ENCODE measurements at places on chromosomes 5 and 9.

- DNase-seq, result no peak
Observed at GRCh38 chr9:113296796-113297558, 6.2 kb downstream of the RNF183 start.

- no peak for DNase-seq
Observed at GRCh38 chr9:15136646-15137045, 170.4 kb downstream of the TTC39B start.

DNA sequence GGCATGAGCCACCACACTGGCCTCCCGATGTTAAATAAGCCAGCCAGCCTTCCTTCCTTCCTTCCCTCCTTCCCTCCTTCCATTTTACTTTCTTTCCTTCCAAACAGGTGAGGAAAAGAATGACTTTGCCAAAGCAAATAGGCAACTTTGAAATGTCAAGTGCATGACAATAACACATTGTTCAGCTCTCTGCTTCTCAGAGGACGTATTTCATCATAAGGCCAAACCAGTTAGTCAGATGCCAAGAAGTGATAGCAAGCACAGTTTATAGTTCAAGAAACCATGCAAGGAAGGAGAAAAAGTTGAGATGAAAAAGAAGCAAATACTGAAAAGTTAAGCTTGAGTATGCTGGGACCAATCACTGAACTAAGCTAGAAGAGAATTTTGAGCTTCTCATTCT lies 29.5 kb downstream of the POU4F3 start:
- DNase-seq, result no peak

- no peak for DNase-seq
Observed at GRCh38 chr5:54049144-54049543, 261.2 kb downstream of the ARL15 start.

GRCh38 chr9:69577123-69577522 lies 95.0 kb downstream of the APBA1 start:
- no peak for DNase-seq

DNA sequence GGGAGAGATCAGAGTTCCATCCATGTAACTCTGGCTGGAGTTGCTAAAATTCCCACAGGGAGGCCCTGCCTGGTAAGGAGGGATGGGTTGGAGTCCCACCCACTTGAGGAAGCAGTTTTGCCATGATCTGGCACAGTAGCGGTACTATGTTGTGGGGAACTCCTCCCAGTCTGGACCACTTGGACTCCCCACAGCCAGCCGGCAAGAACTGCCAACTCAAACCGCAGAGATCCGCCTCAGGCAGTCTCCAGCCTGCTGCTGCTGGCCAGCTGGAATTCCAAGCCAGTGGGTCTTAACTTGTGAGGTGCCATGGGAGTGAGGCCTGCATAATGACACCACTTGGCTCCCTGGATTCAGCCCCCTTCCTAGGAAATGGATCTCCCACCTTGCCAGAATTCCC lies 151.9 kb downstream of the NDUFS4 start:
- no peak for DNase-seq

- no peak for DNase-seq
Observed at GRCh38 chr5:127838661-127839060, 135.5 kb downstream of the CCDC192 start.

- DNase-seq, result no peak
Observed at GRCh38 chr9:83484990-83485389, 53.2 kb downstream of the FRMD3 start.

GRCh38 chr9:135068776-135069415 lies 18.6 kb upstream of the OLFM1 start:
- no peak for DNase-seq

- no peak for DNase-seq
Observed at GRCh38 chr9:133170716-133171115, 7.0 kb upstream of the GBGT1 start.

DNA sequence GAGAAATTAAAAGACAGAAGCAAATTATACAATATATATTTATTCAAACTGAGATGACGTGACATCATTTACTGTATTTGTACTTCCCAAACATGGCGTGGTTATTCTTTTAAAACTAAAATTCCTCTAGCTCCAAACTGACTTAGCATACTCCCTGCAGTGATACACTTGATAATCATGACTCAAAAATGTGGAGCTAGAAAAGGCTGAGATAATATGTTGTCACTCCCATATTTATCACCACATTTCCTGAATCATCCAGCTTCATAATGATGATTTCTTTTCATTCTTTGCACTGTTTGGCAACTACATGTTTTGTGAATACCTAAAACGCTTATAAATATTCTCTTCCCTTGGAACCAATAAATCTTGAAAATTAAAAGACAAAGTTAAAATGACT lies 341.0 kb downstream of the EBF1 start:
- no peak for DNase-seq

DNA sequence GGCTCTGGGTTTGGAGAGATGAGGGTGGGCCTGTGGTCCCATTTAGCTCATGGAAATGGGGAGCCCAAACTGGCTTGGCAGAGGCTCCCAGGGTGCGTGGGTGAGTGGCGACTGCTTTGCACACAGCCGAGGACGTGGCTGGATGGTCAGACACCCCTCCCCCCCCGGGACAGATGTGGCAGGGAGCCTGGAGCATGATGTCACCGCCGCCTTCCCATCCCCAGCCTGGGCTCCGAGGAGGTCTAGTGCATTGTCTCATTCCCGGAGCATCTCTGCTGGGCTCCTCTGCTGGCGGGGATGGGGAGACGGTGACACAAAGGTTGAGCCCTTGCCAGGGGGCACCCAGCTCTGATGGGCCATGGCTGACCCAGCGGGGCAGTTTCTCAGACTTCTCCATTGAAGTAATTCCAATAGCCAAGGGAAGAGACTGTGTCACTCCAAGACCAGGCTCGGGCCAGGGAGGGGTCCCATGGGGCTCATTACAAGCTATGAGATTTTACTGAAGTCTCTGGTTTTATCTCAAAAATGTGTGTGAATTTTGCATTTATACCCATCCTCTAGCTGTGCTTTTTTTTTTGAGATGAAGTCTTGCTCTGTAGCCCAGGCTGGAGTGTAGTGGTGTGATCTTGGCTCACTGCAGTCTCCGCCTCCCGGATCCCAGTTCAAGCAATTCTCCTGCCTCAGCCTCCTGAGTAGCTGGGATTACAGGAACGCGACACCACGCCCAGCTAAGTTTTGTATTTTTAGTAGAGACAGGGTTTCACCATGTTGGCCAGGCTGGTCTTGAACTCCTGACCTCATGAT lies 36.1 kb downstream of the HMCN2 start:
- no peak for DNase-seq

- no peak for DNase-seq
Observed at GRCh38 chr5:142248853-142249462, 75.9 kb downstream of the SPRY4 start.

DNA sequence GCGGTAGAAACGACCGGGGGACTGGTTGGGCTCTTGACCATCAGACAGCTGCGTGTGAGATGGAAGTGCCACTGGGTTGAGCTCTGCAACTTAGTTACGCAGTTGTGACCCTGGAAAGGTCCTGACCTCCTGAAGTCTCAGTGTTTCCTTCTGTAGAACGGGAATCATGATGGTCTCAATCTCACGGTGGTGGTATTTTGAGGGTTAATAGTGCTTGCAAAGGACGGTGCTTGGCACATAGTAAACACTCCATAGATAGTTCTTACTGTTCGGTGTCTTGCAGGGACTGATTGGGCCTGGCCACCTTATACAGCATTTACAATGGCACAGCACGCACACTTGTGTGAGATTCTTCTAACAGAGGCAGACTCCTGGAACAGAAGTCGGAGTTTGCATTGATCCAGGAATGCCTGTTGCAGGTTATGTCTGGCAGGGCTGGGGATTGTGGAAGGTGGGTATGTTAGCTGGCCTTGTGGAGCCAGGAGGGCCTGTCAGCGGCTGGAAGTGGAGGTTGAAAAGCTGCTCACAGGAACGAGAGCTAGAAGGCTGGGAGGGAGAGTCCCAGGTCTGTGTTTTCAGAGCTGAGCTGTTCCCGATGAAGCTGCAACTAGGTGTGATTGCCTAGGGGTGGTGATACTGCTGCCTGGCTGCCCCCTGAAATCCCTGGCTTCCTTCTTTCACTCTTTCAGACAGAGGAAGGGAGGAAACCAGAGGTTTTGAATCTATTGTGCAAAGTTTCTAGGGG lies 962 bp upstream of the TXN start:
- DNase-seq, result no peak

- DNase-seq, result no peak
Observed at GRCh38 chr5:123455095-123455494, 31.9 kb upstream of the CEP120 start.

- DNase-seq, result no peak
Observed at GRCh38 chr5:57338868-57339340, 143.7 kb downstream of the ACTBL2 start.

- peak; percentile 34 for DNase-seq
Observed at GRCh38 chr9:6305954-6306563, 22.1 kb upstream of the TPD52L3 start.

GRCh38 chr5:135213027-135213386 lies 179.0 kb upstream of the PITX1 start:
- no peak for DNase-seq

GRCh38 chr9:22649384-22649783 lies 202.8 kb downstream of the DMRTA1 start:
- no peak for DNase-seq

- no peak for DNase-seq
Observed at GRCh38 chr5:109163336-109163735, 246.4 kb downstream of the PJA2 start.

GRCh38 chr5:162485666-162486292 lies 418.2 kb downstream of the GABRG2 start:
- no peak for DNase-seq

DNA sequence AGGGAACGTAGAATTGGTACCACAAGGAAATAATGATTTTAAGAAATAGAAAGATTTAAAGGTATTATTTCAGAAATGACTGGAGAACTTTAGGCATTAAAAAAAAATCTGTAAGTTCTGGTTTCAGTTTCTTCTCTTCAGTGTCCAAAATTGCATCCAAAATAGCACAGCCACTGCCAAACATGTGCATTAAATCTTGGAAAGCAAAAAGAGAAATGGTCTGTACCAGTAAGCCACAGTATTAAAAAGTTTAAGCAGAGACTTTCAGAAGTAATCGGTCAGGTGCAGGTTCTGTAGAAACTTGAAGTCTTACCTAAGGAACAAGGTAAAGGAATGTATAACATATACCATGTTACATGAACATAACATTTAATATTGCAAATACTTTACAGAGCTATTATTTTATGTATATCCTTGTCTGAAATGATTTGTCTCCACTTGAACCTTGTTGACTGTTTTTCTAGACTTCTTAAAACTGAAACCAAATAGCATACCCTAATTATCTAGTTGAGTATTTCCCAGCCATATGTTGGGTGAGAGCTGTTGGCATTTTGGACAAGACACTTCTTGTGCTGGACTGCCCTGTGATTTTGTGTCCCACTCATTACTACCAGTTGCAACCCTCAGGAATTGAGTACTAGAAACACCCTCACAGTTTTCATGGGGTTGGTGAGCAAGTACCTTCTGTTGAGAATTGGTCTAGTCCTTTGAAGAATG lies 32.1 kb downstream of the NIPBL start:
- no peak for DNase-seq

DNA sequence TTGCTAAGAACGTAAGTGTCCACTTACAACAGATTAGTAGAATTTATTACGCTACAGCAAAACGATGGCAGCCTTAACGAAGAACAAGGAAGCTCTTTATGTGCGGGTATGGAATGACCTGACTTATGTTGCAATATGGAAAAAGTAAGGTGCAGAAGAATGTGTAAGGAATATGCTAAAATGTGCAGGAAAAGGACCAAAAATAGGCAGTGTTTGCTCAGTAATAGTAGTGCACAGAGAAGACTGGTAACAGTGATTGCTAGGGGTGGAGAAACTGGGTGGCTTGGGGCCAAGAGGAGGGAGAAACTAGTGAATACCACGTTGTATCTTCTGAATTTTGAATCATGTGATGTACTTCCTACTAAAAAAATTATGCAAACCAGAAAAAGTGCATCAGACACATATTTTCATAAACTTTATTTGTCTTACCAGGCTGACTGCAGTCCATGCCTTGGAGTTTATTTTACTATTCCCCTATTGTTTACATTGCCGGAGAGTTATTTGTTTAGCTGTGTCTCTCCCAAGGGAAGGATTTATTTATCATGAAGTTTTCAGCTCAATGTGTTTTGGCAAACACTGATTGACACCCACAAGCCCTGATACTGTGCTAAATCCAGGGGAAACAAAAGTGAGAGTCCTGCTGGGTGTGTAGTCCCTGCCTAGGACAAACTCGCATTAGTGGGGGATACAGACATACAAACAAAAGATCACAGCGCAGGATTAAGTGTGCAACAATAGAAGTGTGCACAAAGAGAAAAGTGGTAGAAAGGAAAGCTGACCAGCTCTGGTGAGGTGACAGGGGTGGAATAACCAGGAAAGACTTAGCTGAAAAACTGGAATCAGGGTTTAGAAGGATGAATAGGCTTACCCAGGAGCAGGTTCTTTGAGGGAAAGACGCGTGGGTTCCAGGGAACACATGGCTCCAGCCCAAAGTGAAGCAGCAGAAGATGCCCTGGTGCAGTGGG lies 34.0 kb upstream of the ZNF484 start:
- no peak for DNase-seq

GRCh38 chr5:93579692-93580062 lies 1.3 kb downstream of the NR2F1-AS1 start:
- DNase-seq, result no peak

All from renal pelvis (tissue), 12 donors.